Urinary bladder (tissue), 4 donors: ENCODE measurements at places on chromosomes 1 and 21. TPM values are rescaled to one million over a fixed set of nuclear protein-coding genes. Genes with fewer than 3 reads are reported as not detected.

Gene MYOC
- 32.2 TPM for polyA plus RNA-seq

Gene RAVER2
- 7.2 TPM for polyA plus RNA-seq

Gene EDARADD
- 2.8 TPM for polyA plus RNA-seq

Gene FCAMR
- polyA plus RNA-seq = not detected

Gene HPCAL4
- 0.23 TPM for polyA plus RNA-seq

Gene SYCP1
- polyA plus RNA-seq = not detected

Gene ATAD3C
- 3.3 TPM for polyA plus RNA-seq

Gene MYCL
- 5.5 TPM for polyA plus RNA-seq

Gene HSD3B2
- polyA plus RNA-seq = not detected

Gene FLVCR1
- 4.1 TPM for polyA plus RNA-seq

Gene OR2M3
- not detected for polyA plus RNA-seq

Gene AK5
- 0.79 TPM for polyA plus RNA-seq

Gene TAL1
- 4.0 TPM for polyA plus RNA-seq

Gene DISP1
- 8.5 TPM for polyA plus RNA-seq

Gene LHX8
- polyA plus RNA-seq = 0.46 TPM

Gene SELP
- 7.5 TPM for polyA plus RNA-seq

Gene CD1E
- 1.0 TPM for polyA plus RNA-seq

Gene MFSD2A
- polyA plus RNA-seq = 3.5 TPM

Gene CRP
- 7.2 TPM for polyA plus RNA-seq

Gene ADGRL2
- 30.5 TPM for polyA plus RNA-seq

Gene CTSK
- polyA plus RNA-seq = 97.9 TPM

Gene CBR1
- polyA plus RNA-seq = 132 TPM

Gene PRAMEF10
- not detected for polyA plus RNA-seq

Gene KISS1
- 1.3 TPM for polyA plus RNA-seq

Gene NRDC
- 62.3 TPM for polyA plus RNA-seq

Gene SNRPE
- polyA plus RNA-seq = 90.4 TPM

Gene AVPR1B
- not detected for polyA plus RNA-seq

Gene ITGB3BP
- 10.9 TPM for polyA plus RNA-seq

Gene SPRR2F
- not detected for polyA plus RNA-seq

Gene MXRA8
- polyA plus RNA-seq = 159 TPM

Gene A3GALT2
- not detected for polyA plus RNA-seq
